Activated T-helper 17 cell treated with anti-CD3 and anti-CD28 coated beads, Interleukin-2, amount 50 U/mL, for 72 hours (primary cell): ENCODE measurements at places on chromosomes 11 and 22. TPM values are rescaled to one million over a fixed set of nuclear protein-coding genes. Genes with fewer than 3 reads are reported as not detected.

Gene ZC3H12C
- 2.9 TPM for total RNA-seq

Gene KRTAP5-1
- not detected for total RNA-seq

Gene KLHDC7B
- 4.4 TPM for total RNA-seq

Gene SLC15A3
- total RNA-seq = 1.0 TPM

Gene KCNK4
- total RNA-seq = not detected

Gene NAALAD2
- total RNA-seq = not detected

Gene F2
- not detected for total RNA-seq

Gene TMA7B
- total RNA-seq = 4.4 TPM

Gene SMIM35
- not detected for total RNA-seq

Gene GTSE1
- total RNA-seq = 62.1 TPM

Gene ALG8
- total RNA-seq = 70.2 TPM

Gene YPEL4
- not detected for total RNA-seq

Gene IGSF9B
- total RNA-seq = 279 TPM

Gene KCNJ1
- not detected for total RNA-seq
